EH (cell line): ENCODE measurements at places on chromosomes 4 and X.

- no peak for DNase-seq
Measured at GRCh38 chrX:140983730-140984129, 18.7 kb upstream of the SPANXB1 start.

DNA sequence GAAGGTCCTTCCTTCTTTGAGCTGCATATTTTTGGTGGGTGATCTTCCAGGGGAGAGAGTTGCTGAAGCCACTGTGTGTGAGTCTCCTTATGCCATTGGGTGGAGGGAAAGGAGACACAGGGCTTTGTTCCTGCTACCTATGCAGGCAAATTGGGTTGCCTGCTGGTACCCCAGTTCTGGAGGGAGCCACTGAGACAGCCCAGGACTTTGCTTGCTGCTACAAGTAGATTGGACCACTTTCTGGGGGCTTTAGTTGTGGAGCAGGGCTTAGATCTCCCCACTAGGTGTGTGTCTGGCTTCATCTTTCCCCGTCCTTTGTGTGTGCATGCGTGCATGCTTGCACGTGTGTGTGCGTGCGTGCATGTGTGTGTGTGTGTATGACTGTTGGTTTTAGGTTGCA is 10.0 kb downstream of the CITED1 start:
- DNase-seq: no peak

DNA sequence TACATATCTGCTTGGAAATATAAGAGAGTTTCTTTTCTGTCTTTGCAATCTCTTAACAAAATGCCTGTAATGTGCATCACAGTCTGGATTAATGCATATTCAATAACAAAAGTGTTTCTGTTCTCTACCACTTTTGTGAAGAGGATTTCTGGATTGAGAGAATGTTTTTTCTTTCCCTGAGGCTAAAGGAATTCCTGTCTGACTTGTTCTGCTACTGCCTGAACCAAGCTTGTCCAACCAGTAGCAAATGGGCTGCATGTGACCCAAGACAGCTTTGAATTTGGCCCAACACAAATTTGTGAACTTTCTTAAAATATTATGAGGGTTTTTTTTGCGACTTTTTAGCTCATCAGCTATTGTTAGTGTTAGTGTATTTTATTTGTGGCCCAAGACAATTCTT is 1133.9 kb downstream of the SH3BGRL start:
- no peak for DNase-seq

DNA sequence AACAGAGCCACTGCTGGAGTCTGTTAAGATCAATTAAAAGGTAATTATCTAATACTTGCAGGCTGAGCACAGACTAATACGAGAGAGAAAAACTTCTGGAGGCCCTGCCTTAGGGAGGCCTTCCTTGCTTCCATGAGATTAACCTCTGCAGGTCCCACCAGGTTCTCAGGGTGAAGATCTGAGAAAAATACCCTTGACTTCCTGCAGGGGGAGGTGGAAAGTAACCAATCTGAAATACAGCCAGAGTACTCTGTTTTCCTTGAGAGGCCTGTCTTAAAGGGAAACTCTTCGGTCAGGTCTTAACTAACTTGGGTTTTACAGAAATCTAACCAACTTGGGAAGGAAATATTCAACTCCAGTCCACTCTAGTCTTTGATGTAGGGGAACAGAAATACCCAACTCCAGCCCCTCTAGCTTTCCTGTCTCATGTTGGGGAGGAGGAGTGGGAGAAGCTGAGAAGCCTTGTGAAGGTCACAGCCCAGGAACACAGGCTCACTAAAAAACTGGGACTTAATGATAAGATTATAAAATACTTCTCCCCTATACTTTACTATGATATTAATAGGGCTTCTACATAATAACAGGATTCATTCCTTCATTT is 77.1 kb downstream of the TBCK start:
- DNase-seq: peak; percentile 51

DNA sequence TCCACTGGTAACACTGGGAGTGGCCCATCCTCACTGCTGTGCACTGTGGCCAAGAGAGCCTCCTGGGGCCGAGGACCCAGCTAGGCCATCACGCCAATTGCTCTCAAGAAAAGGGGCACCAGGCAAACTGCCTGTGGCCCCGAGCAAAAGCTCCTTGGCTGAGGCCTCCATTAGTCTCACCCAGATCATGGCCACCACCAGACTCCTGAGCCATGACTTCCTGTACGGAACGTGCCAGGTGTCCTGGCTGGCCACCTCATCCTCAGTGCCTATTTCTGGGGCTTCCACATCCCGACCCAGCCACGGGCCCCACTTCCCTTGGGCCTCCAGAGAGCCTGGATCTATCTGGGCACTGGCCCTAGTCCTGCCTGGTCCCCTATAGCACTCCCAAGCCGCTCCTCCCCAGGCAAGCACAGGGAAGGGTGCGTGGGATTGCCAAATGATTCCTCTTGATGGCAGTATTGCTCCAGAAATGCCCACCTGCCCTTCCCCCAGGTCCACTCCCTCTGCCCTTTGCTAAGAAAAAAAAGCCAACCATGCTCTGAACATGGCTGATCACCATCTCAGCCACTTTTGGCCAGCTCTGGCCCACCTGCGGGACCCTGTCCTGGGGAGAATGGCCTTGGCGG is 212.6 kb upstream of the AGTR2 start:
- DNase-seq: no peak

DNA sequence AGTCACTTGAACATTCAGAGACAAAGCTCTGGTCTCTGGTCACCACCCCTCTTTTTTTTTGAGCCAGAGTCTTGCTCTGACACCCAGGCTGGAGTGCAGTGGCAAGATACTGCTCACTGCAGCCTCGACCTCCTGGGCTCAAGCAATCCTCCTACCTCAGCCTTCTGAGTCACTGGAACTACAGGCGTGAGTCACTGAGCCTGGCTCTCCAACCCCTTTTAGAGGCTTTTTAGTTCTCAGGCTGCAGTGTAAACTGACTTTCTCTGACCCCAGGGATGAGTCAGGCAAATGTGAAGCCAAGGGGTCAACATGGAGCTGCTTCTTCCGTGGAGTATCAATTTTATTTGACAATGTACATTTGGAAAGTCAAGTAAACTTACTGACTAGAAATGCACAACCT is 229.2 kb downstream of the PTTG2 start:
- peak; percentile 96 for DNase-seq

GRCh38 chrX:53481093-53481492 is 46.9 kb upstream of the HSD17B10 start:
- peak; percentile 12 for DNase-seq

DNA sequence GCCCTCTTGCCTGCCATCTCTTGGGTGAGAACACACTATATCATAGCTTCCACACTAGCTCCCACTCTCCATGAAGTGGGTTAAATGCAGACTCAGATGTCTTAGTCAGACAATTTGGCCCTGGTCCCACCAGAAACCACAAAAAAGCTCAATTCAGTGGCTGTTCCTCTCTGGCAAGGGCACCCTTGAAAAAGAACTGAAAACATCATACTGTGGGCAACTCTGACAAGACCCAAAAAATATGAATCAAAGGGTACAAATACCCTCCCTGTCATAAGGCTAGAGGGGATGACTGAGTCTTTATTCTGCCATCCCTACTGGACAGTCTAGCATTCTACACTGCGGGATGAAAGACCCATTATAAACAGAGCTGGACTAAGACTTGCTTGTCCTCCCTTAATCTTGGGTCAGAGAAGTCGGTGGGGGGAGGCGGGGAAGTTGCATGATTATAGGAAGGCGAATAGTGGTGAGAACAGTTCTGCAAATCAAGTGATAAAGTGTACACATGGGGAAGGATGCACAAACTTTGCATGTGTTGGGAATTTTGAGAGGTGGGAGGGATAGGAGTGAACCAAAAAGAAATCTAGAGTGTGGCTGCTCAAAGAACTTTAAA is 172.1 kb downstream of the OPHN1 start:
- DNase-seq: peak; percentile 44

GRCh38 chr4:80471756-80472155 is 136.2 kb downstream of the CFAP299 start:
- DNase-seq: no peak

DNA sequence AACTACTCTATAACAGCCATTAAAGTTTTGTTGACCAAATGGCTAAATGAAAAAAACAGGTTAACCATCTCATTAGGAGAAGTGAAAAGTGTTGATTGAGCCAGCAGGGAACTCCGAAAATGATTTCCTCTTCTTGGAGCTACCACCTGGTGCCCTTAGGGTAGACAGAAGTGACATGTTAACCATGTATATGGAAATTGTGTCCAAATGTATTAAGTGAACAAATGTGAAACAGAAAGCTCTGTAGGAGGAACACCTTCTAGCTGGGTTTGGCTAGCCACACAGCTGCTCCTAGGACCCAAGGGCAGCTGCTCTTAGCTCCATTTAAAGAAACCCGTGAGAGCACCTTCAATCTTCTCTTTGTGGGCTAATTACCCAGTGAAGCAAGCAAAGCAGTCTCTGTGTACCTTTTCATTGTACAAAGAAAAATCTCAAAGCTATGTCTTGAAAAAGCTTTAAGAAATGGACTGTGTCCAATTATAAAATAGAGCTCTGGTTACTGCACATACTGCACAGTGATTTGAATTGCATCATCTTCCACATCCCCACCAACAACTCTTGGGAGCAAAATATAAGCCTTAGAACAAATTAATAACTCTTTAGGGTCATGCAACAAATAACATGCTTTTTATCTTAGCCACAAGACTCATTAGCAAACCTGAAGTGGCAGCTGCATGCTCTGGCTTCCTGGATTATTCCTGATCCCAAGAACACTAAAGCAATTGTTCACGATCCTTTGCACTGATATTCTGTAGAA is 59.2 kb upstream of the PARM1 start:
- DNase-seq: no peak

DNA sequence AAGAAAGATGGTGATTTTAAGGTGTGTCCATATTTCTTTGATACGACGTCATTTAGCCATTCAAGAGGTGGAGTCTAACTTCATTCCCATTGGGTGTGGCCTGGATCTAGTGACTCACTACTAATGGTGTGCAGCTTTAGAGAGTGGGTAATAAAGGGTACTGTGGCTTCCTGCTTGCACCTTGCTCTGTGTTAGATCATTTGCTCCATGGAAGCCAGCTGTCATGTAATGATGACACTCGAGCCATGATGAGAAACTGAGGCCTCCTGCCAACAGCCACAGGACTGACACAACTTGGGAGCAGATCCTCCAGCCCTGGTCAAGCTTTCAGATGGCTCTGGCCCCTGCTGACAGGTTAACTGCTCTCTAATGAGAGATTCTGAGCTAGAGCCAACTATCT is 82.0 kb downstream of the UNC5C start:
- no peak for DNase-seq

- DNase-seq: no peak
Measured at GRCh38 chr4:45679411-45679810, 444.4 kb downstream of the GABRG1 start.

- DNase-seq: peak; percentile 71
Measured at GRCh38 chrX:45889471-45889870, 655.8 kb downstream of the ZNF674 start.

- DNase-seq: no peak
Measured at GRCh38 chr4:153156263-153156662, 48.0 kb upstream of the TRIM2 start.

DNA sequence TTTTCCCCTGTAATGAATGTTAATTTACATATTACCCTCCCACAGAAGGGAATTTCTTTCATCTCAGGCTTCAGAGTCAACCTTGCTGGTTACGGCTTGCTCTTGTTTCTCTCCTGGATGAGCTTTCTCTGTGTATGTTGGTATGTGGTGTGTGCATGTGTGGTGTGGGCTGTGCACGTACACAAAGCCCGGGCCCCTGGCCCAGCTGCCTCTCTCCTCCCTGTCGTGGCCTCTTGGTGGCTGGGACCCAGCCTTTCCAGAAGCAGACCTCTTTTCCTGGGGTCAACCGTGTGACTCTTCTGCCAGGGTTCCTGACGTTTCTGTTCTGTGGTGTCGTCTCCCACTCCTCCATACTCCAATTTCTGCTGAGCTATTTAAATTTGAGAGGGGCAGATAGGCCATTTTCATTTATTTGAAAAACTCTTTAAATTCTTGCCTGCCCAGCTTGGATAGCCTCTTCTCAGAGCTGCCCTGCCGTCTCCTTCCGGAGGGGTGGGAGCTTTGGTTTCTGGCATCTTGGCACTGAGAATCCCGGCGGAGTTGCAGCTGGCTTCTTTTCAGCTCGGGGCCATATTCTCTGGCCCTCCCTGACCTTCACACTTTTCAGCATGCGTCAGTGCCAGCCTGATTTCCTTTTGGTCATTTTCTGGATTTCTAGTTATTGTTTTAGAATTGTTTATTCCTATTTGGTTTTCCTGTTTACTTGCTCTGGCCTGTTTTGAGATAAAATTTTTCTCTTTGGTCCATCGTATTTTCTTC is 25.1 kb downstream of the FHDC1 start:
- DNase-seq: no peak

DNA sequence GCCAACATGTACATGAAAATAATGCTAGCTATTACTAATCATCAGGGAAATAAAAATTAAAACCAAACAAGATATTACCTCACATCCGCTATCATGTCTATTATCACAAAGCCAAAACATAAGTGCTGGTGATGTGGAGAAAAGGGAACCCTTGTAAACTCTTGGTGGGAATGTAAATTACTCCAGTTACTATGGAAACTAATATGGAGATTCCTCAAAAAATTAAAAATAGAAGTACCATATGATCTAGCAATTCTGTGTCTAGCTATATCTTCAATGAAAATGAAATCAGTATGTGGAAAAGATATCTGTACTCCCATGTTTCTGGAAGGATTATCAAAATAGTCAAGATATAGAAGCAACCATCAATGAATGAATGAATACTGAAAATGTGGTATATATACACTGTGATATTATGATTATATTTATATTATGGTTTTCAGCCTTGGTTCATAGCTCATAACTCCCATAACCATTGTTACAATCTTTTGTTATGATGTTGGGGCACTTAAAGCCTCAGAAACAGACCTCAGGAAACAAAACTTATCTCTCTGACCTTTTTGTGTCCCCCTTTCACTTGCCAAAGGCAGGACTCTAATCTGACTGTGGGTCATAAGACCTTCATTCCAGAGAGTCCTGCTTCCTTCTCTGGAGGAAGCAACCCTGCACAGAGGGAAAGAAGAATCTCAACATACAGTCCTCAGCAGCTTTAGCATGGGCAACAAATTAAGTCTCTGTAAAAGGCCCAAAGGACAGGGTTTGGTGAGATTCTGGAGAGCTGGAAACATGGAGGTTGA is 933.2 kb downstream of the ADGRL3 start:
- DNase-seq: no peak

GRCh38 chr4:113053883-113054282 is 4.4 kb downstream of the ANK2 start:
- DNase-seq: no peak

GRCh38 chrX:47645530-47645929 is 4.8 kb downstream of the ELK1 start:
- no peak for DNase-seq

GRCh38 chrX:136806891-136807410 is 26.2 kb upstream of the ARHGEF6 start:
- no peak for DNase-seq

- DNase-seq: peak; percentile 84
Measured at GRCh38 chrX:12946838-12947544, 27.9 kb upstream of the TMSB4X start.

GRCh38 chrX:107610667-107611066 is 17.6 kb upstream of the PRPS1 start:
- no peak for DNase-seq
